ENCODE measurements at places on chromosomes 16 and 17. TPM values are rescaled to one million over a fixed set of nuclear protein-coding genes. Genes with fewer than 3 reads are reported as not detected.

GRCh38 chr17:41521574-41522261 lies 3.0 kb upstream of the KRT15 start:
- DNase-seq: no peak

- no peak for DNase-seq
These were observed 7.0 kb downstream of the DOC2A start for GRCh38 chr16:30003670-30004423.

GRCh38 chr17:9206741-9207332 lies 185.5 kb downstream of the NTN1 start:
- DNase-seq: no peak

Gene NPIPB9
- 0.87 TPM for total RNA-seq
